ENCODE measurements at places on chromosomes 12 and 14.

GRCh38 chr14:32074887-32075572 lies 2.1 kb upstream of the ARHGAP5 start:
- no peak for DNase-seq

- no peak for DNase-seq
Measured at GRCh38 chr14:63055631-63056030, 10.4 kb upstream of the KCNH5 start.

GRCh38 chr12:123468786-123469185 lies 10.8 kb downstream of the SNRNP35 start:
- DNase-seq: no peak

DNA sequence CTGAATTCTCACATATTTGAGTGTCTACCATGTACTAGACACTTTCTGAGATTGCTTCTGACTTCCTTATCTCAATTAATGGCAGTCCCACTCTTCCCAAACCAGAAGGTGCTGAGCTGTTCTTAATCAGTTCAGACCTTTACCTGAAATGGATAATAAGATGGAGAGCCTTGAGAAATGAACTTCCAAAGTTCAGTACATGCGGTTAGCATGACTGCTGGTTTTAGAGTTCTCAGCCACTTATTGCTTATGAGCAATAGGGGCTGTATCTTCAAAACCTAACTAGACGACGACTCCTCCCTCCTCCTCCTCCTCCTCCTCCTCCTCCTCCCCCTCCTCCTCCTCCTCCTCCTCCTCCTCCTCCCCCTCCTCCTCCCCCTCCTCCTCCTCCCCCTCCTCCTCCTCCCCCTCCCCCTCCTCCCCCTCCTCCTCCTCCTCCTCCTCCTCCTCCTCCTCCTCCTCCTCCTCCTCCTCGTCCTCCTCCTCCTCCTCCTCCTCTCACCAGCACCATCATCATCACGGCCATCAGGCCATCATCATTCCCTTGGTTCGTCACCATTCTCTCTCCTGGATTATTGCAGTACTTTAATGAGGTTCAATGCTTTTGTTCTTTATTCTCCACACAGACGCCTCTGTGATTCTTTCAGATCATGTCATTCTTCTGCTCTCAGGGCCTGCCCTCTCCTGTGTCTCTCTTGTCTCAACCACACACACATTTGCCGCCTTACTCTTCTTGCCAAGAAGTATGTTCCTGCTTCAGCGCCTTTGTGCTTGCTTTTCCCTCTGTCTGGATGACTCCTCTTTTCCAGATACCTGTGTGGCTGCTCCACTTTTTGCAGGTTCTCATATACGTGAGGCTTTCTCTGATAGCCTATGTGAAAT lies 2.7 kb downstream of the PCNX1 start:
- DNase-seq: no peak

DNA sequence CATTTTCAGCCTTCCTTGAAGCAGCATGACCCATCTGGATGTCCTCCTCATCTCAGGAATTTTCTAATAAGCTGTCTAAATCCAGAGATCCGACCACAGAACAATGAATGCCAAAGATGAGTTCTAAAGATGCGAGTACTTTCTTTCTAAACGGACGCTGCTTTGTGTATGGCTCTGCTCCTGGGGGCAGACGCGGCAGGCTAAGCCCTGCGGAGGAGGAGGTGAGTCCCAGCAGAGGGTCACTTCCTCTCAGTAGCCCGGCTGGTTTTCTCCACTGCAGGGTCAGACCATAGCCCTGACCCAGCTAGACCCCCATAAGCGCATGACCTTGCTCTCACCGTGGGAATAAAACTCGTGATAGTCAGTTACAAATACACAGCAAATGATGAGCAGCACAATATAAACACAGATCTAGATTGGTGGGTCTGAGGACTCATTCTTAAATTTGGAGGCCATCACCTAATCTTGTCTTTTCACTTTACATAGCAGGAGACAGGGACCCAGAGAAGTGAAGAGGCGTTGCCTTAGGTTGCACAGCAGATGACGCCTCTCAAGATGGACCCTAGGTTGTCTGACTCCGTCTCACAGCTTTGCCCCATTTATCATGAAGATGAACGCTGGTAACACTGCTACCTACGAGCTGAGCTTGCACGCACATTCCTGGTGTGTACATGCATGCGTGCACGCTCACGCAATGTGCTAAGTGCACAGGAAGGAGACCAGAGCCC lies 16.6 kb downstream of the SSH1 start:
- no peak for DNase-seq

DNA sequence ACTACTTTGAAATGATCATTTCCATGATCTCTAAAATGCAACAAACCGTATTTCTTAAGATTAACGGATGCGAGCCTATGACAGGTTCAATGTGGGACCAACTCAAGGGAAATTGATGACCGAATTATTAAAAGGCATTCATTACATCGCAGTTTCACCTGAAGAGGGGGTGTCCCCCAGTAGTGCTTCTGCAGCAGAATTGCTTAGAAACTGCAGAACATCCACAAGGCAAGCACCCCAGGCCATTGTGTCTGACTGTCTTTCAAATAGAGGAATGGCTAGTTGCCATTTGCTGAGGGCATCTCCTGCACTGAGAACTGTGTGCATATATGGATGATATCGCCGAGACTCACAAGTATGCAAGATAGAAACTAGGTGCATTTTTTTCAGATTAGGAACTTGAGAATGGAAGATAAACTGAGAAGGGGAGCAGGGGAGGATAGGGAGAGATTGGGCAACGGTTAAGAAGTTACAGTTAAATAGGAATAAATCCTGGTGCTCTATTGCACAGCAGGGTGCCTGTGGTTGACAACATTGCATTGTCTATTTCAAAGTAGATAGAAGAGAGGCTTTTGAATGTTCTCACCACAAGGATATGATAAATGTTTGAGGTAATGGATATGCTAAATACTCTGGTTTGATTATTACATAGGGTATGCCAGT lies 234.3 kb upstream of the PLEKHG7 start:
- DNase-seq: no peak

DNA sequence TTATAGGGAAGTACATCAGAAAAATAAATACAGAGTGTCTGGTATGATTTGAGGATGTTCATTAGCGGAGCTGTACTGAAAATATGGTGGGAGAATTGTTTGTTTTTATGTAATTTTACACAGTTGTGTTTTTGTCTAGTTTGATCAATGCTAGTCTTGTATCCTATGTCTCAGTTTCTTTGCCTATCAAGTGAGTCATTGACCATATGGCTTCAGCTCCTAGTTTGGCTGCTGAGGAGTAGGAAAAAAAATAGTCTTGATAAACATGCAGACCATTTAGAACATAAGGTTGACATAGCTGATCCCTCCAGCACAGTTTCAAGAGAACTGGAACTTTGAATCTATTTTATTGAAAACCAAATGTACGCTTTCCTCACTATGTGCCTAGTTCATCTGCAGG lies 1292.1 kb upstream of the FLRT2 start:
- no peak for DNase-seq

DNA sequence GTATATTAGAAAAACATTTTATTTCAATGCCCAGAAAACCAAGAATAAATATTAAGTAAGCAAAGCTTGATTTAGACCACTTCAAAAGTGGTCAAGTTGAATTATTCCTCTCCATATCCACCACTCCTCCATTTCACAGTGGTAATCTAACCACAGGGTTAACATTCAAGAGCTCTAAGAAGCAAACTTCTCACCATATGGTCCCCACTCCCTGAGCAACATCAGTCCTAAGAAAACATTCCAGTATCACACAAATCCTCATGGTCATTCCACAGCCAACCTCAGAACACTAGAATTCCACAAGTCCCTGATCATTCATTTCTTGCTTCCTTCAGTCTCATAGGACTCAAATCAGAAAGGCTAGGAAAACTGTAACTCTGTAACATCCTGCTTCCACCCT lies 47.9 kb downstream of the ST8SIA1 start:
- no peak for DNase-seq

DNA sequence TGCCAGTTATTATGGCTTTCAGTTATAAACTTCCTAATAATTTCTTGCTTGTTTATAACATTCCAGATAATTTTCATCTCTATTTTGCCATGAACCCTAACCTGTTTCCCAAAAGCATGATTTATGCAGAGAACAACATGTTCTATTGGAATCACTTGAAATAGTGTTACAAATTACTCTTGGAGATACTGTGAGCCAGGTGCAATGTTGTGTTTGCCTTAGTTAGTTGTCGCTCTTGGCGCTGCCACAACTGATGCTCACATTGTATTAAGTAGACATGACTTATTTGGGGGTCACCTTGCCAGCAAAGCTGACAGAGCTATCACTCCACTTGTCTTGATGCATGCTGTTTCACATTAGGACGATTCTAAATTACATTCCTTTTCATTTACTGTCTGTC lies 49.4 kb downstream of the TSPAN8 start:
- DNase-seq: no peak

GRCh38 chr14:85481471-85481870 lies 48.5 kb upstream of the FLRT2 start:
- no peak for DNase-seq

- DNase-seq: no peak
Measured at GRCh38 chr12:27560126-27560525, 36.1 kb downstream of the PPFIBP1 start.

- no peak for DNase-seq
Measured at GRCh38 chr12:39852346-39852745, 232.7 kb upstream of the ABCD2 start.

All from left lobe of liver (tissue), 2 donors.